Left renal cortex interstitium (tissue), 4 donors: ENCODE measurements at places on chromosomes 2 and 18. TPM values are rescaled to one million over a fixed set of nuclear protein-coding genes. Genes with fewer than 3 reads are reported as not detected.

DNA sequence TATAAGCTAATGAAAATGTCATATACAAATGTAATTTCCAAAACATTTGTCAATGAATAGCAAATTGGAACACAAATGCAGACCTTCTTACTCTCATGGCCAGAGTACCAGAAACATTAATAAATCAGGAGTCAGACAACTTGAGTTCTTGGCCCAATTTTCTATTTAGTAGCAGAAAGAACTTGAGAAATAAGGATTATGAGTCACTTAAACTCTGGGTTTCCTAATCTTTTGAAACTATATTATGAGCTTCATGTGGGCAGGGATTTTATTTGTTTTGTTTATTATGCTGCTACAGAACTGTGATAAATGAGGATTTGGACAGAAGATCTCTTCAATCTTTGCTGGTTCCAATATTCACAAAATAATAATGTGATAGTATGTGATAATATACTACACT, 686.7 kb downstream of the NR4A2 start:
- DNase-seq = no peak

- DNase-seq = no peak
Observed at GRCh38 chr2:235954888-235955480, 213.2 kb downstream of the GBX2 start.

- no peak for DNase-seq
Observed at GRCh38 chr18:47773931-47774330, 156.5 kb downstream of the SMAD2 start.

DNA sequence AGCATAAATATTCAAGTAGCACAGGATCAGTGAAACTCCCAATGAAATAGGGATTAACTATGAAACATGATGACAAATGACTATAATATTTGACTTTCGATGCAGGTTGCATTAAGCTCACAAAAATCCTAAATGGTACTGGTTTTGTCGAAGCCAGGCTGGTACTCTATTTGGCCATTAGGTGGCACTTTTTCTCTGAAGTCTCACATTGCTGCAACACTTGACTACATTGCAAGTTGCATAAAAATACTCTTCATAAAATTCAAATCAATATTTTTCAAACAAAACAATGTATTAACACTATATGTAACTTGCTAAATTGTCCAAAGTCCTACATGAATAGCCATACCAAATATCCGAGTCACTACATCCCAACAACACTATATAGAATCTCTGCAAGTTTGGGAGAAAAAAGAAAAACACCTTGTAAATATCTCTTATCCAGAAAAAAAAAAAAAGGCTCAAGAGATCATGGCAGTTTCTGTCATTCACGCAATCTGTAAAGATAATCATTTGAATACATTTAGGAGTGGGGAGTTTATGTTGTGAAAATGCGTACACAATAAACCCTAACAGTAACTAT, 9.5 kb downstream of the RTTN start:
- DNase-seq = no peak

DNA sequence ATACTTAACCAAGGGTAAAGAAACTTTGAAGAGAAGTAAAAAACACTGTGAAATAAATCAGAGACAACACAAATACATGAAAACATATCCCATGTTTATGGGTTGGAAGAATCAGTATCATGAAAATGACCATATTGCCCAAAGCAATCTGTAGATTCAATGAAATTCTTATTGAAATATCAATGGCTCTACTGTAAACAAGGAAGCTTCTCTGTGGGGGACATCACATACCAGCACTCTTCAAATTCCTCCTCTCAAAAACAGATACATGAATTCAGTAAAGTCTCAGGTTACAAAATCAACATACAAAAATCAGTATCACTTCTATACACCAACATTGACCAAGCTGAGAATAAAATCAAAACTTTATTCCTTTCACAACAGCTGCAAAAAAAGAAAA, 63.5 kb upstream of the CNTNAP5 start:
- DNase-seq = no peak

DNA sequence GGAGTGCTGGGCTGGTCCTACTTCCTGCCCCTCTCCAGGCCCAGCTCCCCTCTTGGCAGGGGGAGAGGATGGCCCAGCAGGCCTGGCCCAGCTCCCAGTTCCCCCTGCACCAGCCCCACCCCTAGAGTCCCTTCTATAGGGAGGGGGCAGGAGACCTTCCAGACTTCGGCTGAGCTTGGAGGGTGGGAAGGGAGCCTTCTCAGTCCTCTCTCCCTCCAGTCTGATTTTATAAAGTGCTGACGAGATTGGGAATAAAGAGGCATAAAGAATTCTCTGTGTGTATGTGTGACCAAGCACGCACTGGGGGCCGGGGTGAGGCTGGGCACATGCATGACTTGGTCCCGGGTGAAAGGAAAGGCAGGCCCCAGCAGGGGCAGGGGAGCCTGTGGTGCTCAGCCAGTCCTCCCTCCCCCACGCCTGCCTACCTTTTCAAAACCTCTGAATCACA, 5.1 kb downstream of the CHPF start:
- no peak for DNase-seq

DNA sequence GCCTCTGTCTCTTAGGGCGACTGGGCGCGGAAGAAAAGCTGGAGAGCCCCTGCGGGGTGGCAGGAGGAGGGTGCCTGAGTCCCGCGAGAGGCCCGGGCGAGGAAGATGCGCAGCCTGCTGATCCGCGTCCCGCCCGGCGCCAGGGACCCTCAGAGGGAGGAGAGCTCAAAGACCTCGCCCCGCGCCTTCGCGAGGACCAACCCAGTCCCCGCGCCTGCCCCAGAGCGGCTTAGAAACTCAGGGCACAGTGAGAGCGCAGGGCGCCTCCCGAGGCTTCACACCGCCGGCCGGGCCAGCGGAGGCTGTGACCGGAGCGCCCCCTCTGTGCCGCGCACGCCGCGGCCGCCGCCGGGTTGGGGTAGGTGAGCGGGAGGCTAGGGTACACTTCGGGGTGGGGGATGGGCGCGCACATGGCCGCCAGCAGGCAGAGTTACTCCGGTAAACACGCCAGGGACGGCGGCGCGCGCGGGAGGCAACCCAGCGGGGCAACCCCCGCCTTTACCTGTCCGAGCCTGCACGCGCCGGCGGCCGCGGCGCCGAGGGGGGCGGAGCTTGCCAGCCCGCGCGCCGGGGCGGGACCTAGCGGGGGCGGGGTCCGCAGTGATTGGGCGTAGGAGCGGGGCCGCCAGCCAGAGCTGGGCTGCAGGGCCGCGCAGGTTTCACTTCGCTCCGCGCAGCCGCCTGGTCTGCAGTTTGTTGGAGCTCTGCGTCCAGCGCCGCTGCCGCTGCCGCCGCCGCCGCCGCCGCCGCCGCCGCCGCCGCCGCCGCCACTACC, at the start of gene BCL2L11:
Gene BCL2L11, plus strand, starts transcription at position 662 of the 775 bp plus-strand sequence. CDS start 2,832 bp downstream, outside the sequence.
- DNase-seq = peak; percentile 45

- no peak for DNase-seq
Observed at GRCh38 chr2:231110551-231110950, 14.3 kb downstream of the HTR2B start.

DNA sequence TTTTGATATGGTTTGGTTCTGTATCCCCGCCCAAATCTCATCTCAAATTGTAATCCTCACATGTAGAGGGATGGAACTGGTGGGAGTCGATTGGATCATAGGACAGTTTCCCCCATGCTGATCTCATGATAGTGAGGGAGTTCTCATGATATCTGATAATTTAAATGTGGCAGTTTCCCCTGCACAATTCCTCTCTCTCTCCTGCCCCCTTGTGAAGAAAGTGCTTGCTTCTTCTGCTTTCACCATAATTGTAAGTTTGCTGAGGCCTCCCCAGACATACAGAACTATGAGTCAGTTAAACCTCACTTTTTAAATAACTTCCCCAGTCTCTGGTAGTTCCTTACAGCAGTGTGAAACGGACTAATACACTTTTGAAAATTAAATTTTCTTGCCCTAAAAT, 12.3 kb upstream of the KCNJ3 start:
- DNase-seq = no peak

GRCh38 chr2:128196471-128196931, 105.5 kb downstream of the UGGT1 start:
- no peak for DNase-seq

DNA sequence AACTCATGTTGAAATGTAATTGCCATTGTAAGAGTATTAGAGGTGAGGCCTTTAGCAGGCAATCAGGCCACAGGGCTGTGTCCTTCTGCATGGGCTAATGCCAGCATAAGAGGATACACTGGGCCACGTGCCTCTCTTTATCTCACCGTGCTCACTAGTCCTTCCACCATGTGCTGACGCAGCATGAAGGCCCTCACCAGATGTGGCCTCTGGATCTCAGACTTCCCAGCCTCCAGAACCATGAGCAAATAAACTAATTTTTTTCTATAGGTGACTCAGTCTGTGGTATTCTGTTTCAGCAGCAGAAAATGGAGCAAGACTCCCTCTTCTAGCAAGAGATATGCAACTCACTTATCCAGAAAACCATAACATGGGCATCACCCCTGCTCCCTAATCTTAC, 149.7 kb upstream of the ZNF236 start:
- no peak for DNase-seq

GRCh38 chr2:149180226-149180875, 141.9 kb downstream of the LYPD6B start:
- peak; percentile 32 for DNase-seq

DNA sequence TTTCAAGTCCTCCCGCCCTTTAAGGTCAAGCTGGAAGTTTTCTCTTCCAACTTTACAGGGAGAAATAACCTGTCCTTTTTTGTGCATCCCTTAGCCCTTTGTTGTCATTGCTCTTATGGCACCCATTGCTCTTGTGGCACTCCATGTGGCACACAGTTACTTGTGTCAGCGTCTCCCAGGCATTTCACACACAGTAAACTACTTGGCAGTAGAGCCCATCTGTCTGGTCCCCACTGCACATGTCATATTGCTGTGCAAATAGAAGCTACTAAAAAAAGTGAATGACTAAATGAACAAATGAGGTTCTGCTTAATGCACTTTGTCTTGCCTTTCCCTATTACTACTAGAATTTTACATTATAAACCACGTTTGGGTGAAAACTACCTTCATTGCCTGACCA, 149.3 kb downstream of the EML6 start:
- DNase-seq = no peak

DNA sequence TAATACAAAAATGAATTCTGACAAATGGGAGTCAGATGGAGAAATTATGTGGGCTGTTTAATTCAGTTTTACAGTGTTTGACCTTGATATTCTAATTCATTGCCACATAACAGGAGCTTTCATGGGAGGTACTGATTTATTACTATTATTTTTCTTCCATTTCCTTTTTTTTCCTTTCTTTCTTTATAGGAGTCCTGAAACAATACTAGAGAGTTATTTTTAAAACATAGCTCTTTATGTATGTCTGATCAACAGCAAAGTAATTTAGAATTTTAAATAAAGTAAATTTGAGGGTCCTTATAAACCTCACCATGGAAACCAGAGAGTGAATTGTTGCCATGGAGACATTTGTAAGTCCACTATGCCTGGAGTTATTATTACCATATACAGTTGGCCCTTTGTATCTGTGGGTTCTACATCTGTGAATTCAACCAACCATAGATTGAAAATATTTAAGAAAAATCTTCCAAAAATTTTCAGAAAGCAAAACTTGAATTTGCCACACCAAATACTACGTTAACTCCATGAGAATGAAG, 40.9 kb upstream of the PPP4R1 start:
- no peak for DNase-seq

GRCh38 chr2:69559442-69560146, 83.9 kb downstream of the AAK1 start:
- DNase-seq = no peak

DNA sequence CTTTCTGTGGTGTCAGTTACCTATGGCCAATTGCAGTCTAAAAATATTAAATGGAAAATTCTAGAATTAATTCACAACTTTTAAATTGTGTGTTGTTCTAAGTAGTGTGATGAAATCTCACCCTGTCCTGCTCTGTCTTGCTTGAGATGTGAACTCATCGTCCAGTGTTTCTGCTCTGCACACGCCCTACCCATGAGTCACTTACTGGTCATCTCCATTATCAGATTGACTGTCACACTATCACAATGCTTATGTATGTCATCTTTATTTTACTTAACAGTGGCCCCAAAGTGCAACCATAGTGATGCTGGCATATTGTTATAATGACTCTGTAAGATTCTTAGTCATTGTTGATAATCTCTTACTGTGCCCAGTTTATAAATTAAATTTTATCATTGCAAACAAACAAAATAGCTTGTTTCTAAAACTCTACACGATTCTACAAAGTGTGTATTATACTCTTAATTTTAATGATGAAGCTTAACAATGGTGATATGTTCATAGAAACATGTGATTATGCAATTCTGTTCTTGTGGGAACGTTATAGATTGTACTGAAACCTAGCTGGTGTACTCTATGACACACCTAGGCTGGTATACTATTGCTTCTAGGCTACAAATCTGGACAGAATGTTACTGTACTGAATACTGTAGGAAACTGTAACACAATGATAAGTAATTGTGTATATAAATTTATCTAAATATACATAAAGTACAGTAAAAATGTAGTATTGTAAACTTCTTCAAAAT, 1086.8 kb upstream of the PIK3C3 start:
- no peak for DNase-seq

DNA sequence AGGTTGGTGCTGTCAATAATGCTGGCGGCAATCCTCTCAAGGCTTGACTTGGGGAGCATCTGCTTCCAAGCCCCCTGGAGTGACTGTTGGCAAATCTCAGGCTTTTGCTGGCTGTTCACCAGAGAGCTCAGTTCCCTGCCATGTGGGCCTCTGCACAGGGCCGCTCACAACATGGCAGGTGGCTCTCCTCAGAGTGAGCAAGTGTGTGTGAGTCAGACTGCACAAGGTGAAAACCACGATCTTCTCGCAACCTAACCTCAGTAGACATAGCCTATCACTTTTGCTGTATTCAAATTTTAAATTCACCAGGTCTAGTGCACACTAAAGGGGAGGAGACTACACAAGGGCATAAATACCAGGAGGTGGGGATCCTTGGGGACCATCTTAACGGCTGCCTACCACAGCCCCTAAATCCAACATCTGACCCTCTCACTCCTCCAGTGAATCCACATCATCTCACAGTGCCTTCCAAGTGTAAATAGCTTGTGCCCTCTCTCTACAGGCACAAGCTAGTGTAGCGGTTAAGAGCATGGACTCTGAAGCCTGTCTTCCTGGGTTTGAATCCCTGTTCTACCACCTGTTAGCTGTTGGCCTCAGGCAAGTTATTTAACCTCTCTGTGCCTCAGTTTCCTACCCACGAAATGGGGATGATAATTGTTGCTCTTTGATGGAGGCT, 187.7 kb upstream of the CXCR4 start:
- DNase-seq = no peak

DNA sequence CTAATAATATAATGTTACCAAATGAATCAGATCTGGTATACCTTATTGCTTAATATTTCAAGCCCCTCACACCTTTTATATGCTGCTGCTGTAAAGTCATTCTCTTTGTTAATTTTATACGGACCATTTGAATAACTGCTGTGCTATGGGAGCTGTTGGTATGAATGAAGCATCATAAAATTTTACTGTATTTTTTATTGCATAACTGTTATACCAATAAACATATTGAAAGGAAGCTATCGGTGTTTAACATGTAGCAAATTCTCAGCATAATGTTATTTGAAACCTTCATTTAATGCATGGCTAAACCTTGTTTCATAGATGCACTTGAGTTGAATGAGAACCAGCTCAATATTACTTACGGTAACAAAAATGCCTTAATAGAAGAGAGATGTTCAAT, 1040.3 kb downstream of the SOCS6 start:
- DNase-seq = no peak

ADD2 gene
- polyA plus RNA-seq = 5.9 TPM

EGR4 gene
- not detected for polyA plus RNA-seq

POTEC gene
- 0.03 TPM for polyA plus RNA-seq

SNTG2 gene
- 1.8 TPM for polyA plus RNA-seq

RNU2-63P gene
- polyA plus RNA-seq = not detected

SIX3 gene
- not detected for polyA plus RNA-seq

FOSL2 gene
- polyA plus RNA-seq = 24.0 TPM

AGXT gene
- 0.08 TPM for polyA plus RNA-seq

NEU2 gene
- not detected for polyA plus RNA-seq

COL6A3 gene
- polyA plus RNA-seq = 247 TPM

ALPG gene
- not detected for polyA plus RNA-seq

SP5 gene
- polyA plus RNA-seq = 1.1 TPM
